Stimulated activated CD4-positive, alpha-beta T cell treated with anti-CD3 and anti-CD28 coated beads, Interleukin-4, amount 100 ng/mL, for 1 hour (primary cell): ENCODE measurements at places on chromosomes 4 and X.

GRCh38 chrX:132407691-132408090 is 81.1 kb downstream of the MBNL3 start:
- DNase-seq = no peak

GRCh38 chr4:151227731-151228130 is 49.2 kb upstream of the PRSS48 start:
- DNase-seq = no peak

- no peak for DNase-seq
Observed at GRCh38 chrX:17047224-17047623, 100.8 kb downstream of the REPS2 start.

GRCh38 chr4:174274436-174274835 is 9.0 kb downstream of the FBXO8 start:
- no peak for DNase-seq

DNA sequence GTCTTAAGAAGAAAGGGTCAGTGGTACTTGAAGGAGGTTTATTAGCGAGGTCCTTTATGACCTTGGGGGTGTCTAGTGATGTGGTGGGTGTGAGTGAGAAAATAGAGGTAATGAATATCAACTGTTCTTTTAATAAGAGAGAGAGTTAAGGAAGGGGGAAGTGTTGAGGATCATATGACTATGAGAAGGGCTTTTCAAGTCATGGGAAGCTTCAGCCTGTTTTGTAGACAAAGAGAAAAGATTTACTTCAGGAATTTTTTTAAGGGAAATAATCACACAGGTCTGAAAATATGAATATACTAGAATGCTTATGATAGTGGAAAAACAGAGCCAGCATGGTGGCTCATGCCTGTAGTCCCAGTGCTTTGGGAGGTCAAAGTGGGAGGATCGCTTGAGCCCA is 41.3 kb upstream of the MTMR1 start:
- DNase-seq = no peak

DNA sequence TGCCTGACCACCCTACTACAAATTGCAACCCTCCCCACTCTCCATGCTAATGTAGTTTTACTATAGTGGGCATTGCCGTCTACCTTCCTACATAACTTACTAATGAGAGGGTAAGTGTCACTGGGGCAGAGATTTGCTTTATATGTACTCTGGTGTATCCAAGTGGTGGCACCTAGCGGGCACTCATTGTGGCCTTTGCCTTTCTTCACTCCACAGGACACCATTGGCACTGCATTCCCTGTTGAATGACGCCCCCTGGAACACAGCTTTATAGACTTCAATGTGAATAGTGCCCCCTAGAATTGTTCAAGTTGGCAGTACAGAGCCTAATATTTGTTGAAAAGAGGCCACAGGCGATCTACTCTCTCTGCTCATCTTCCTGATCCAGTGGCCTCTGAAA is 215.8 kb downstream of the MID1IP1 start:
- no peak for DNase-seq
